ENCODE measurements at places on chromosomes 12 and 14.
A peak's percentile ranks its signal among the peaks of the same experiment; 100 is the strongest.

DNA sequence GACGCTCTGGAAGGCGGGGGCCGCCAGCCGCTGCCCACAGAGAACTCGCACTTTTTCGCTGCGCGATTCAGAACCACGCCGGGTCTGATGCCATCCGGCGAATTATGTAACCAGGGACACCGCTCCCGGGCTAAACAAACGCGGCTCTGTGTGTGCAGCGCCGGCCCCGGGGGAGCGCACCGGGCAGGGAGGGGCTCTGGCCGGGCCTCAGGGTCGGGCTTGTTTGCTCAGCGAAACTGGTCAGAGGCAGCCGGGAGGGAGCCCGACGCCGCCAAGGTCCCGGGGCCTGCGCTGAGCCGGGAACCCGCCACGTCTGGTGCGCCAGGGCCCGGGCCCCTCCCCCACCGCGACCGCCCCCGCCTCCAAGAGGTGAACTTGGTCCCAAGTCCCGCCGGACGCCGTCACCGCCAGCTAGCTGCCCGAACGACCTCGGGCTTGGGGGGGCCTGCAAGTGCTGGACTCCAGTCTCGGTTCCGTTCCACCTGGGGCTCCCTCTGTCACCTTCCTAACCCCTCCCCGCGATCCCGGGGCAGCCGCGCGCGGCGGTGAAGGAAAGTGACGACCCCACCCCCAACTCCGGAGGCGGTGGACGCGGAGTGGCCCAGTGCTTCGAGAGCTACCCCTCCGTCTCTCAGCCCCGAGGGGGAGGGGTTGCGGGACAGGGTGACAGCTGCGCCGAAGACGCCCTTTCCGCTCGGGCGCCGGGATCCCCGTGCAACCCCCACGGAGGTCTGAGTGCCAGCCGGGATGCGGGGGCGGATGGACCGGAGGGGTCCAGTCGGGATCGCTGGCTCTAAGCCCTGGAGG lies 848 bp downstream of the CTDSP2 start:
- peak; percentile 14 for DNase-seq

DNA sequence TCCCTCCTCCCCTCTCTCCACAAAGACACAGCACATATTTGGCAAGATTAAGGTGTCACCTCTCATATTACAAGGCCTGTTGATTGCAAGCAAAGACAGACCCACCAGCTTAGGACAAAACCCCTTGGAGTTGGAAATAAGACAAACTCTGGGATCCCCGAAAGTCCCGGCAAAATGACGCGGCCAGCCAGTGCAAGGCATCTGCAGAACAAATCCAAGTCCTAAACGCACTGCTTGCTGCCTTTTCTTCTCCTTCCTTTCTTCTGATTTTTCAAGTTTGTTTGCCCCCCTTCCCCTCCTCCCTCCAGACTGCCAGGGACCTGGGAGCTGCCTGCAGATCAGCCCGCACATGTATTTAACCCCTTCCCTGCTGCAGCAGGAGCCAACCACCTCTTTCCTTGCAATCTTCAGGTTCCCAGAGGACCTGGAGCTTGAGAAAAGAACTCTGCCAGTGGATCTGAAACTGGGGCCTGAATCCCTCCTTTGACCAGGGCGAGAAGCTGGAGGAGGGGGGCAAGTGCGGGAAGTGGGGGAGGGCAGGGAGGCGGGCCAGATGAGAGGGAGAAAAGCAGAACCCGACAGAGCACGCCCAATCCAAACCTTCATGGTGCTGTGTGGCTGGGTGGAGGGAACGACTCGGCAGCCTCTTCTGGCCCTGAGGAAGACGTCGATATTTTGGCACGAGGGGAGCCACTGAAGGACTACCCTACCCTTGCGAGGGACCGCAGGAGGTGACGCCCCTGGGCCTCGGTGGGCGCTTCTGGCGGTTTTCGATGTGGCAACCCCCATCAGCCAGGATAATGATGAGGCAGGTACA lies 2.0 kb upstream of the NTF3 start:
- no peak for DNase-seq

DNA sequence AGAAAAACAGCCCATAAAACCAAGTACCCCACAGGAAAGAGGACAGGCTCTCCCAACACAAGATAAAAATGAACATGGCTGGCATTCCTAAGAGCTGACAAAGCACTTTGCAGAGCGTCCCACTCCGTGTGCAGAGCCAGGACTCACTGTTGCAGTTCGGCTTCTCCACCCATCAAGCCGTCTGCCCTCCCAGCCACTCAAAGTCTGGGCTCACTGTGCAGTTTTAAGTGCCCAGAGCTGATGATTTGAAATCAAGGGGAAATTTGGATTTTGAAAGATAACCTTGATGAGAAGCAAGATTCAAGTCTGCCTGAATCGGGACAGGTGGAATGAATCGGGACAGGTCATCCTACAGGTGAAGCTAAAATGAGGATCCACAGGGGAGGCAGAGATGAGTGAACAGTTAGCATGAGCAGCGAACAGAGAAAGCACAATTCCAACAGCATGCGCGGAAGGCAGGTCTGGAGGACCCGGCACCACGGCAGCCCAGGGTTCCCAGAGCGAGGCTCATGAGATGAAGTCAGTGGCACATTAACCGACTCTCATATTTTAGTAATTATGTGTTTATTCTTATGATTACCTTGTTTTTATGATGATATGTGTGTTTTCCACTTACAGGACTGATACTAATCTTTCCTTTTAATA lies 39.8 kb upstream of the GPR68 start:
- no peak for DNase-seq

DNA sequence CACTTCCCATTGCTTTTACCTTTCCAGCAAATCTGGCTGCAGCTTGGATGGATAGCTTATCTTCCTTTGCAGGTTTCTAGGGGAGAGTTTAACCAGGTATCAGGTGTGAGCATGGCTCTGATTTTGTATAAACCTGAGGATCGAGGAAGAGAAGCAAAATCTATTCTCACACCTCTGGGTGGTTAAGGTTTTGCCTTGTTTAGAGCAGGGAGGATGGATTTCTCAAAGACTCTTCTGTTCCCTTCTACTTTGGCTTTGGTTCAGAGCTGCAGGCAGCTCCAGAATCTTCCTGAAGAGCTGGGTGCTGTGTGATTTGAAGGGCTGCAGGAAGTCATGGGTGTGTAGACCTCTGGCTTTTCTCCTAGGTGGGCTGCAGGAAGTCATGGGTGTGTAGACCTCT lies 1.7 kb downstream of the JDP2 start:
- DNase-seq, result no peak

DNA sequence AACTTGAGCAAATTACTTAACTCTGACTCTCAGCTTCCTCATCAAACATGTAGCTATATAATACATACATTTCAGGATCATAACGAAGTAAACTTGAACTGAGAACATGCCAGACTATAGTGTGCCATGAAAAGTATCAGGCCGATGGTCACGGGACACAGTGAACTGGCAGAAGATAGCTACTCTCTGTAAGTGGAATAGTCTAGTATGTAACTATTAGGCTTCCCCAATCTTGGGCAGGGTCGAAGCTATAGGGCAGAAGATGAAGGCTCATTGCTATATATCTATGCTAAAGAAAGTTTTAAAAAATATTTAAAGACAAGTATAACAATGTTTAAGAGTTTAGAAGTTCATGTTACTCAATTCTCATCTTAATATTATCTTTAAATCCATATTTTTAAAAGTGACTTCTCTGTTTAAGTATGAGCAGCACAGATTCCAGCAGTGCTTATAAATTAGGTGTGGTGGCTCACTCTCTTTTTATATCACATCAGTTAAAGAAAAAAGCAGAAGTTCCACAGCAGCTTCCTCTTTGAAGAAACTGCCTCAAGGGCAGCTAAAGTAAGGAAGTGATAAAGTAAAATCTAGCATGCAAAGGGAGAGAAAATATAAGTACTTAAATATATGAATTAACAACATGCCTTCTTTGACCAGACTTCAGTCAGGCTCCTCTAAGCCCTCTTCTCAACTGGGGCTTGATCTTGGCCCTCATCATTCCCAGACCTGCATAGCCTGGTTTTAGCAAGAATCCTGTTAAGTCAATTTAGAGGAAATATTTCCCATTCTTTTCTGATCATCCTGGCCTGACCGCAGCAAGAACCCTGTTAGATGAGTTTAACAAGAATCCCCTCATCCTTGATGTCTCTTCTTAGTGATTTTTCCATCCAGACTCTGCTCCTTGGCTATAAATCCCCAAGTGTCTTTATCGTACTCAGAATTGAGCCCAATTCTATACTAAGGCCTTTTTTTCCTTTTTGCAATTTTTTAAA lies 8.4 kb upstream of the GLIPR1 start:
- DNase-seq, result no peak

- DNase-seq, result no peak
Measured at GRCh38 chr14:35405304-35405996, 901 bp upstream of the NFKBIA start.

DNA sequence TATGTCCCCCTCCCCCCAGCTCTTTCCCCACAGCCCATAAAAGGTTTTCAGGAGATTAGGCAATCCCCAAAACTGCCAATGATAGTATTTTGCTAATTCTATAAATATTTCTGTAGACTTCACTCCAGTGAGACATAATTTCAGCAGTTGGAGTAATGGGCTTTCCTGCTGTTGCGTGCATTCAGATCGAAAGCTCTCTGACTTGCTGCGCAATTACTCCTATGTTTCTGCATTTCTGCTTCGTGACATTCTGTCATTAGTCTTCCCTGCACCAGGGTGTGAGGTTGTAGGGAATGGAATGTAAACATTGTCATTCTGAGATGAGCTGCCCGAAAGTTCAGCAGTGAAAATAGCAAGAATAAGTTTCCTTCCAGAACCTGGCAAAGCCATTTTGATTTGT lies 58.2 kb downstream of the SAMD4A start:
- no peak for DNase-seq

DNA sequence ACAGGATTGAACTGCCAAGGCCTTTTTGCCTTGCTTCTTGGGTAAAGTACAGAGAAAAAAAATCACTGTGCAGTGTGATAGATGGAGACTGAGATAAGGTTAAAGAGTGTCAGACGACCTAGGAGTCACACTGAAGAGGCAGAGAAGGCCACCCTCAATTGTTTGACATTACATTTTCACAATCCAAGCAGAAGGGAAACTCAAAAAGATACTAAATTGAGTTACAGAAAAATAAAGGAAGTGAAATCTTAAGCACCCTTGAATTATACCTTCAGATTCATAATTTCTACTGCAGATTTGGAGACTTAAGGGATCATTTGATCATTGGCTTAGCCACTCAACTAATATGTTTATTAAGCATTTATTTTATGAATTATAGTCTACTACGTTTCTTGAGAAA lies 97.1 kb downstream of the MYF5 start:
- no peak for DNase-seq

- no peak for DNase-seq
Measured at GRCh38 chr14:88075269-88075981, 70.5 kb downstream of the GPR65 start.

DNA sequence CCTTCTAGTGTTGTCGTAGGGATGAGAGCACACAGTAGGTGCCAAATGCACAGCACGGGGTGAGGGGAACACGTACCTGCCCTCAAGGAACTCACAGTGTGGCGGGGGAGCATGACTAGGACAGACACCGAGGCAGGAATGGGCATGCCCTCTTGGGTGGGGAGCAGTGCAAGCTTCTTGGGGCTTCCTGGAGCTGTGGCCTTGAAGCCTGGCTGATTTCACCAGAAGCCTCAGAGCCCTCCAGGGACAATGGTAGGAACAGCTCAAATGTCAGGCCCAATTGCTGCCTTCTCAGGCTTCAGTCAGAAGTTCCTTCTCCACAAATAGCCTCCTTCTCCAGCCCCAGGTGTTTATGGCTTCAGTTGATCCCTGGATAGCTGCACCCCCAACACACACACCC lies 43.4 kb downstream of the TEAD4 start:
- DNase-seq, result no peak

GRCh38 chr12:11723993-11724392 lies 74.5 kb downstream of the ETV6 start:
- no peak for DNase-seq

GRCh38 chr12:33926095-33926494 lies 96.2 kb upstream of the ALG10 start:
- no peak for DNase-seq

- no peak for DNase-seq
Measured at GRCh38 chr12:117680312-117680711, 288.5 kb downstream of the KSR2 start.
